Natural killer cell (primary cell): ENCODE measurements at places on chromosomes 16 and 17. TPM values are rescaled to one million over a fixed set of nuclear protein-coding genes. Genes with fewer than 3 reads are reported as not detected.
A peak's percentile ranks its signal among the peaks of the same experiment; 100 is the strongest.

RHBDF2 gene
- 233 TPM for total RNA-seq

TBC1D26 gene
- not detected for total RNA-seq

MLYCD gene
- 13.2 TPM for total RNA-seq

RPUSD1 gene
- total RNA-seq, result 20.8 TPM

KRTAP2-3 gene
- not detected for total RNA-seq

GRCh38 chr17:28131599-28131998 is 89.1 kb downstream of the NLK start:
- peaks cover 12% of the 10 kb centered on the region for H3K36me3 ChIP-seq
- H3K27me3 ChIP-seq, result no peaks in the 10 kb centered on the region
- H3K4me3 ChIP-seq, result no peak overlapping the region
- no peak for DNase-seq
- H3K4me1 ChIP-seq, result no peaks in the 10 kb centered on the region
- no peak overlapping the region for H3K27ac ChIP-seq

DNA sequence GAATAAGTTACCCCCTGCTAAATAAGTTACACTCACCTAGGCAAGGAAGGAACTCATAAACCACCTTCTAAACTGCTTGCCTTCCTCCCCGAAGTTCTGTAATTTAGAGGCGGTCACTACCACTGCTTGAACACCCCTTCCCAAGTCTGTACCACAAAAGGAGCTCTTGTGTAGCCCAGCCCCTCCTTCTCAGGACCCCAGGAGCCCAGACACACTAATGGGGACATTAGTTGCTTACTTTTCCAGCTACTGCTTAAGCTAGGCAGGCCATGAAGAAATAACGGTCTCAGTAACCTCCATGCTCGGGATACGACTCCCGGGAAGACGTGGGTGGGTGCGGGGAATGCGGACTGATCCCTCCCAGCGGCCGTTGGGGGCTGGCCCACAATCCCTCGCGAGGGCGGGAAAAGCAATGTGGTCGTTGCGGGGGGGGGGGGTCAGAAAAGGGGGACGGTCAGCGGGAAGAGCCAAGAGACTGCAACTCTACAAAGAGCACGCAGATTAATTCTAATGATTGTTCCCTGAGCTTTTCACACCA is at the start of gene TEX14:
Gene TEX14 (minus strand): TSS at position 345 of the 538 bp plus-strand sequence. CDS start 40,044 bp downstream, outside the sequence.
- H3K4me1 ChIP-seq, result peaks cover 6% of the 10 kb centered on the region
- H3K27me3 ChIP-seq, result no peaks in the 10 kb centered on the region
- peak within 1 kb of the TSS; percentile 74 for H3K27ac ChIP-seq
- H3K36me3 ChIP-seq, result peaks cover 1% of the 10 kb centered on the region

DNA sequence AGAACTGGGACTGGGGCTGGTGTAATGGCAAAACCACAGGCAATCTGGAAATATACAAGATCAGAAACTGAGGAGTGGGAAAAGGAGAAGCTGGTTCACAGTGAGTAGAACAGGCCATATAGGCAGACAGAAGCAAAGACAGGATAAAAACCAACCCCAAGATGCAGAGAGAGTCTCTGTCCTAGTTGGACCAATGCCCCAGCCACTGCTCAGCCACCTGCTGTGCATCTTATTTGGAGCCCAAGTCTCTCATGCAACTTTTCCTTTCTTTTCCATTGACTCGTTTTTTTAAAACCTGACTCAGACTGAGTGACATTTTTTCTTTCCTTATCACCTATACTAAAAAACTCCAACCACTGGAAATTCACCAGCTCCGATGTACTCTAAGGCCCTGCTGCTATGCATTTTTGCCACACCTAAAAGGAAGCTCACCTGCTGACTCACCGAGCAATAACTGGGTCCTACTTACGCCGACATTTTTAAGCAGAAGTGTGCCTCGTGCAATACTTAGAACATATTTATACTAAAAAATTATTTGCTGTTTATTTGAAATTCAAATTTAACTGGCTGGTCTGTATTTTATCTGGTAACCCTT is 100.8 kb upstream of the XYLT1 start:
- no peaks in the 10 kb centered on the region for H3K4me1 ChIP-seq
- no peaks in the 10 kb centered on the region for H3K36me3 ChIP-seq
- no peaks in the 10 kb centered on the region for H3K27me3 ChIP-seq
- H3K27ac ChIP-seq, result no peak overlapping the region
- no peak overlapping the region for H3K4me3 ChIP-seq

DNA sequence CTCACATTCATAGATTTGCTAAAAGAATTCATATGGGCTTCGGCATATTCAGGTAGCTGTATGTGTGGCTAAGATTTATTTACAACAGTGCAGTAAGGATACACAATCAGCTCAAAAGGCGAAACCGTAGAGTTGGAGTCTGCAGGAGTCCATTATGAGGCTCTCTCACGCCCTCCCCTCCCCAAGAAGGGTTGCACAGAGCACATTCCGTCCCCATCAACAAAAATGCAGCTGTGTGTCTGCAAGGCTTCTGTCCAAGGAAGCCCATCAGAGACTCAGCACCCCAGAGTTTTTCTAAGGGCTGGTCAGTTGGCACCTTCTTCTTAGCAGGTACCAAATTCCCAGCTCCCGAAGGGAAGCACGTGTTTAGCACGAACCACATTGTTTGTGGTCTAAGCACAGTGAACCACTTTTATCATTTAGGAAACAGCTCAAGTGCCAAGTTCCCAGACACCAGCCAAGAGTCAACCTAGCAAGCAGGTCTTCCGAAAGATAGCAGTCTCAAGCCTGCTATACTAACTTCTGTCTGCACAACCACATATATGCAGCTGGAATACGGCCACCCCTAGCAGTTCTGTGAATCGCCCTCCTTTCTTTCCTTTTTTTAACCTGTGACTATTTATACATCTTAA is 28.5 kb upstream of the MEAK7 start:
- peaks cover 12% of the 10 kb centered on the region for H3K4me1 ChIP-seq
- no peak for DNase-seq
- no peak overlapping the region for H3K4me3 ChIP-seq
- no peaks in the 10 kb centered on the region for H3K36me3 ChIP-seq

DNA sequence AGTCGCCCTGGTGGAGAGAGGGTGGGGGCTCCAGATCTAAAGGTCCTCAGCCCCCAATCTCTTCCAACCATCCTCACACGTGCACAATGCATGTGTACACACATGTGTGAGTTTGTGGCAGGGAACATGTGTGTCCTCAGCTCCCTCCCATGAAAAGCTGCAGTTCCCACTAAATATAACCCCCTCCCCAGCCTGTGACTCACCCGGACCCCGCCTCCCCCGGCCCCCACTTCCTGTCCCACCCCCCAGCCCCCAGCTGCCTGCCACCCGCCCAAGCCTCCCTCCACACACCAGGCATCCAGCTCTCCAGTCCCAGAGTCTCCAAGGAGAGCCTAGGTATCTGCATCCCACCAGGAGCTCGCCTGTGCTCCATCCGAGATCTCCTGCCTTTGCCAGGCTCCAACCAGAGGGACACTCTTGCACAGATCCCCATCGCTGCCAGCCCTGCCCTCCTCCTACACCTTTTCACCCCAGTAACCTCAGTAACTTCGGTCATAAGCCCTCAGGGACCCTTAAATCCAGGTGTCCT is 3.9 kb downstream of the DLG4 start:
- no peak for DNase-seq
- no peaks in the 10 kb centered on the region for H3K27me3 ChIP-seq
- H3K4me3 ChIP-seq, result no peak overlapping the region
- no peaks in the 10 kb centered on the region for H3K36me3 ChIP-seq
- H3K4me1 ChIP-seq, result peaks cover 49% of the 10 kb centered on the region

GRCh38 chr17:48554412-48555257 is 9.7 kb upstream of the HOXB2 start:
- DNase-seq, result no peak
- peaks cover 13% of the 10 kb centered on the region for H3K4me1 ChIP-seq
- H3K36me3 ChIP-seq, result peaks cover 2% of the 10 kb centered on the region
- H3K4me3 ChIP-seq, result no peak overlapping the region

GRCh38 chr16:86554917-86555703 is at the start of gene MTHFSD:
Gene MTHFSD, minus strand, starts transcription at chr16:86555235. Its CDS starts 51 bp downstream, at chr16:86555184.
- peak within 1 kb of the TSS; percentile 88 for H3K27ac ChIP-seq
- H3K27me3 ChIP-seq, result no peaks in the 10 kb centered on the region
- peak; percentile 99 for DNase-seq
- peaks cover 18% of the 10 kb centered on the region for H3K4me1 ChIP-seq

GRCh38 chr17:77445760-77446532 is 305.2 kb downstream of the SEC14L1 start:
- no peaks in the 10 kb centered on the region for H3K27me3 ChIP-seq
- H3K27ac ChIP-seq, result peak overlapping the region; percentile 90
- peaks cover 98% of the 10 kb centered on the region for H3K4me1 ChIP-seq
- H3K4me3 ChIP-seq, result peak overlapping the region; percentile 27

GRCh38 chr17:83201206-83202001 is 122.0 kb downstream of the METRNL start:
- DNase-seq, result peak; percentile 14
- H3K27ac ChIP-seq, result peak overlapping the region; percentile 85
- no peaks in the 10 kb centered on the region for H3K27me3 ChIP-seq
- H3K4me3 ChIP-seq, result no peak overlapping the region
- no peaks in the 10 kb centered on the region for H3K36me3 ChIP-seq
- peaks cover 77% of the 10 kb centered on the region for H3K4me1 ChIP-seq
